ENCODE measurements at places on chromosomes 12 and 14. TPM values are rescaled to one million over a fixed set of nuclear protein-coding genes. Genes with fewer than 3 reads are reported as not detected.
A peak's percentile ranks its signal among the peaks of the same experiment; 100 is the strongest.

Gene IL26
- not detected for total RNA-seq

Gene EID3
- 2.2 TPM for total RNA-seq

Gene LMO3
- 16.7 TPM for total RNA-seq

Gene RERGL
- total RNA-seq, result not detected

Gene SPTSSA
- 23.5 TPM for total RNA-seq

Gene RGS6
- total RNA-seq, result 0.63 TPM

Gene NUDT14
- total RNA-seq, result 33.6 TPM

DNA sequence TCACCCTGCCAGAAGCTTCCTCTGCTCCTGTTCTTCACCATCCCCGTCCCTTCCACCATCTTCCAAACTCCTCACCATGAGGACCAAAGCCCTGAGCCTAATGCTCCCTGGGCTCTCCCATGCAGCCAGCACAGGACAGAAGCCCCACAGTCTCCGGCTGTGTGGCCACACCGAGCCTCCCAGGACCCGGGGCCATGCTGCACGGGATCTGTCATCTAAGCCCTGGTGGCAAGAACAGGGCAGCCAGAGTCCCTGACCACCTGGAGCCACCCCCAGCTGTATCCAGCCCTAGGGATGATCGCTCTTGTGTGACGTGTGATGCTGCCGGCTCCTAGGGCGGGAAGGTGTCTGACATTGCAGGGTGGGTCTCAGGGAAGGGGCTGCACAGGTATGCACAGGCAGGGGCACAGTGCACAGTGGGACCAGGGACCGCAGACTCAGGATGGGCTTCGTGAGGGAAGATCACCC lies 8.1 kb downstream of the TMEM179 start:
- no peak for DNase-seq

DNA sequence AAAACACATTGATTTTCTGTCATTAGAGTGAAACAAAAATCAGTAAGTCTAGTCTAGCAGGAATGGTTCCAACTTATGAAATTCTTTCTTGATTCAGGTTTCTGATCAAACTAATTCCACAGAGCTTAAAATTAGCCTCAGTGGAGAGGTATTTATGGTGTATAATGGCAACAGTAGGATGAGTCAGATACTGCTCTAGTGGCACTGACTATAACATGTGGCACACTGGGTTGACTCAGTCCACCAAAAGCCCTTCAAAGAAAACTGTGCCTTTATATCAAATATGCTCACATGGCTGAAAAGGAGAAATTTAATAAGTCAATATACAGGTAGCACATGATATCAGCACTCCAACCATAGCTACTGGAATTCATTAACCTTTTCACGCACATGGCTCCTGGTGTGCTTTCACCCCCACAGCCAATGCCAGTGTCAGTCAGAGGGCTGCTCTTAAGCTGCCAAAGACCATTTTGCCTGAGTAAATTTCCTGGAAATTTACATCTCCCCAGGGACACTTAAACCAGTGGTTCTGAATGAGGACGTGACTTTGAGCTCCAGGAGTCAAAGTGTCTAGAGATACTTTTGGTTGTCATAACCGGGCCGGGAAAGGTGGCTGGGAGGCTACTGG lies 21.7 kb upstream of the CATSPERB start:
- no peak for DNase-seq

DNA sequence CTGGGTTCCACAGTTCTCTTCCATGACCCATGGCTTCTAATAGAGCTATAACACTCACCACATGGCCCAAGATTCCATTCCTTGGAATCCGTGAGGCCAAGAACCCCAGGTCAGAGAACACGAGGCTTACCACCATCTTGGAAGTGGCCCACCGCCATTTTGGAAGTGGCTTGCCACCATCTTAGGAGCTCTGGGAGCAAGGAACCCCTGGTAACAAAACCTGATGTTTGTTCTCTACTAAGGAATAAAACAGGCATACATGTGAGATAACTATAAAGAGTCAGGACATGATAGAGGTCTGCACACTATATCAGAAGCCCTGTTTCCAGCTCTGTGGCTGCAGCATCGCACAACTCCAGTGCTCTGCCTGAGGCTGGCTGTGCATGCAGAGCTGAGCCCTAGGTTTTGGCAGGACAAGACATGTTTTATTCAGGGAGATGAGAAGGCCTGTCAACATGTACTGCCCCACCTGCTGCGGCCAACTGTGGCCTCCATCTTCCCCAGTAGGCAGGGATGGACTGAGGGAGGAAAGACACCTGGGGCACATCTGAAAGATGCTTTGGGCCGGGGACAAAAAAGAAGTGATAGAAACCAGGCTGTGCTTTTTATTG lies 344.9 kb downstream of the DAD1 start:
- DNase-seq, result no peak

DNA sequence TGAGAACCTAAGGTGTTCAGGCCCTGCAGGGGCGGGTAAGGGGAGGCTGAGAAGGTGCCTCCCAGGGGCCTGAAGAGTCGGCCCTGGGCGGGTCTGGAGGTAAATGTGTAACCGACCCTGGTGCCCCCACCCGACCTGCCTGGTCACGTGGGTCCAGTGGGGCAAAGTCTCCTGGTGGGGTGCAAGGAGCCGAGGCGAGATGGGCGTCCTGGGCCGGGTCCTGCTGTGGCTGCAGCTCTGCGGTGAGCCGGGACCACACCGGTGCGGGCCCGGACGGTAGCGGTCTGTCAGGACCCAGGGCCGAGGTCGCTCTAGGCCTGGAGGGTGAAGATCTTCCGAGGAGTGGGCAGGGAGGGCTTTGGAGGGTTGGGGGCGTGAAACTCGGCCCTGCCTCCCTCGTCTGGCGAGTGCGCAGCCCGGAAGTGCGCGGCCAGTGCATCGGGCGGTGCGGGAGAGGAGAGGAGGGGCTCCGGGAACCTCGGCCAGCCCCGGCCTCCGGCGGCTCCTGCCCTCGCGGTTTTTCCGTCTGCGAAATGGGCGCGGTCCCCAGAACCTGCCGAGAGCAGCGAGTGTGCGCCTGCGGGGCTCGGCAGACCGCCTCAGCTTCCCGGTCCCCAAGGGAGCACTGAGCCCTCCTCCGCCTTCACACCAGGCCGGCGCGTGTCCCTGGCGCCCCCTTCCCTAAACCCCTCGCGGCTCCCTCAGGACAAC lies at the start of gene AMN:
TSS of gene AMN (plus strand) at position 174 of the 711 bp plus-strand sequence. CDS start at position 200, 26 bp downstream.
- DNase-seq, result peak; percentile 72

GRCh38 chr12:107783406-107784376 lies 9.2 kb downstream of the ASCL4 start:
- no peak for DNase-seq

DNA sequence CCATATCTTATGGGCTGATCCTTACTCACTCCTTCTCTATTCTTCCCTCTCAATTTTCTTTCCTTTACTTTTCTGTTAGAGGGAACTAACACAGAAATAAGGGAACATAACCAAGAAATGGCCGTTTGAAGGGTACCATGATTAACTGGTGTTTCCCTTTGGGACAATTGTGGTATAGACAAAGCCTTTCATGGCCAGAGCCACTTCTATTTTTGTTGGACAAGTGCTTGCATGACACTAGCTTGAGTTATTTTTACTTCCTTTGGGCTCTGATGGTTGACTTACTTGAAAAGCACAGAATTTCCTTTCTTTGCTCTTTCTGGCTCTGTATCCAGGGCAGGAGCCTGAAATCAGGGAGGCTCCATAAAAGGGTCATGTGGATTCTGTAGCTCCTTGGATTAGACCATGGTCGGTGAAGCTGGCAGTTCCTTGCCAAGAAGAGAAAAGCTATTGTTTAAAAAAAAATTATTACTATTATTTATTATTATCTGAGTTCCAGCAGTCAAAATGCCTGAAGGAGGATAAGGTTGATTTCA lies 130.6 kb downstream of the KTN1 start:
- no peak for DNase-seq

GRCh38 chr14:64701660-64702059 lies 2.6 kb upstream of the PLEKHG3 start:
- no peak for DNase-seq

GRCh38 chr14:90472632-90473031 lies 75.8 kb downstream of the CALM1 start:
- no peak for DNase-seq

- peak; percentile 92 for DNase-seq
Observed at GRCh38 chr14:60734465-60735242, at the start of gene MNAT1. Gene MNAT1, plus strand, starts transcription at chr14:60734761. Its CDS starts 102 bp downstream, at chr14:60734863.

DNA sequence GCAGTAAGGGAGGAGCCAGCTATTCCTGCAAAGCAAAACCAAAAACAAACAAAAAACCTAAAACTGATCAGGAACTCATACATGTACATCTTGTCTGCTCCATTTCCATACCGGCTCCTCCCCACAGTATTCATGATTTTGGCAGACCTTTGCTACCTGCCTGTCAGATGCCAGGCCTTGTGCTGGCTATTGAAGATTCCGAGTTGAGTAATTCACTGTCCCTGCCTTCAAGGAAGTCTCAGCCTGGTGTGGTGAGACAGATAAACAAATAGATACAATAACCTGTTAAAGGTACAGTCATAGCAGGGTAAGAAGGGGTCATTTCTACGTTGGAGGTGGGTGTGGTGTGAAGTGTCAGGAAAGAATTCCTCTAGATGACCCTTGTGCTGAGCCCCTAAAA lies 42.7 kb downstream of the SUSD6 start:
- no peak for DNase-seq

GRCh38 chr12:25208554-25208953 lies 13.5 kb downstream of the ETFRF1 start:
- DNase-seq, result no peak

GRCh38 chr12:10205220-10205807 lies 7.4 kb upstream of the GABARAPL1 start:
- no peak for DNase-seq

- DNase-seq, result no peak
Observed at GRCh38 chr14:38971258-38971921, 131.6 kb downstream of the SEC23A start.

- DNase-seq, result no peak
Observed at GRCh38 chr12:126432780-126433179, 1367.5 kb downstream of the AACS start.

DNA sequence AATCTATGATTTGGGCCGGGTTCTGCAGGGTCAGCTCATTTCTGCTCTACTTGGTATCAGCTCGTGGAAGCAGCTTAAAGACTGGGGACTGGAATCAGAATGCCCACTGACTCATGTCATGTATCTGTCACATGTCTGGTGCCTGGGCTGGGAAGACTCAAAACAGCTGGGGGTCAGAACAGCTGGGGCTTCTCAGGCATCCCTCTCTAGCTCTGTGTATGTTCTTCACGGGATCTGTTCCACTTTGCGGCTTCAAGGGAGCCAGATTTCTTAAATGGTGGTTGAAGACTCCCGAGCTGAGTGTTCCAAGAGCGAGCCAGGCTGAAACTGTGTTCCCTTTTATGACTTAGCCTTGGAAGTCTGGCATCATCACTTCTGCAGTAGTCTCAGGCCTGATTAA lies 11.9 kb downstream of the AEBP2 start:
- peak; percentile 36 for DNase-seq

GRCh38 chr12:27685274-27685673 lies 11.0 kb upstream of the REP15 start:
- DNase-seq, result no peak

- DNase-seq, result no peak
Observed at GRCh38 chr14:25014440-25014839, 35.5 kb downstream of the STXBP6 start.

DNA sequence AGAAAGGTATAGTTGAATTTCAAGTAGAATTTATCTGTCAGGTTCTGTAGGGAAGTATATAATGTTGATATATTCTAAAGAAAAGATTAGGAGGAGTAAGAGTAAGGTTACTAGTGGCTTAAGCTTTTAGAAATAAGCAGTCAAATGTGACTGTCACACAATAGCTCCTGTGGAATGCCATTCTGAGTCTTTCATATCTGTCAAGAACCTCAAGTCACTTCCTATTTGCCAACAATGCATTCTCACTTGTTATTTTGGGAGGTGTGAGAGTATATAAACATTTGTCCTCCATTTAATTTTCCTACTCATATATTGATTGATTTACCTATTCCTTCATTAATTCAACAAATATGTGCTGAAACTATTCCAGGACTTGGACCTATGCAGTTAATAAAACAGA lies 11.7 kb downstream of the CLEC9A start:
- DNase-seq, result no peak

GRCh38 chr12:47901063-47901717 lies 3.6 kb downstream of the VDR start:
- DNase-seq, result no peak

- DNase-seq, result no peak
Observed at GRCh38 chr12:101243074-101243473, 33.0 kb upstream of the SLC5A8 start.

GRCh38 chr12:65988596-65988995 lies 142.0 kb downstream of the LLPH start:
- no peak for DNase-seq

DNA sequence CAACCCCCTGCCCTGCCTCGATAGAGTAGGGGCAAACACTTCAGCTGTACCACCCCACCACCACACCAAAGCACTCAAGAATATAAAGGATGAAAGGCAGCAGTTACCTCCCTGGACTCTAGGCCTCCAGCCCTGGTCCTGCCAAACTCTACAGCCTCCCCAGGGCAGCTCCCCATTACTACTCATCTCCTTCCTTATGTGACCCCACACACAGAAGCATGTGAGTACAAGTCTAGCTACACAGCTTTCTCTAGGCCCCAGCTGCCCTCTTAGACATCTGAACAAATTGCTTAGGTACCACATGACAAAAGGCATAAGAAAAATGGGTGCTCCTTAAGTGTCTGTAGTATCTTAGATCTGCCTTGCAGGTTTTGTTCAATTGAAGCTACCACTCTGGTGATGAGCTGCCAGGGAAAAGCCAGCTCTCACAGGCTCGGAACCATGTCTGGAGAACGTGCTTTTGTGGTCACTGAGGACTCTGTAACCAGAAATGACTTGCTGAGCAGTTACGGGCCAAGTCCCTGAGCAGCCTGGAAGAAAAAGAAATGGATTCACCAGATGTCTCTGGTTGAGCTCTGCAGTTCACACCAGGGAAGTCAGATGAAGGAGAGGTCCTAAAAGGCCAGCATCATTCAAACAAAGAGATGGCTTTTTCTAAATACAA lies 32.8 kb downstream of the FMNL3 start:
- no peak for DNase-seq

GRCh38 chr14:58285132-58285531 lies 13.2 kb upstream of the ARID4A start:
- DNase-seq, result no peak

GRCh38 chr12:112546996-112547395 lies 128.2 kb downstream of the PTPN11 start:
- DNase-seq, result no peak

GRCh38 chr12:106227641-106228319 lies 20.0 kb downstream of the CKAP4 start:
- DNase-seq, result no peak
